Cerebellar cortex (tissue), 1 donor: ENCODE measurements at places on chromosomes 3 and 15.

DNA sequence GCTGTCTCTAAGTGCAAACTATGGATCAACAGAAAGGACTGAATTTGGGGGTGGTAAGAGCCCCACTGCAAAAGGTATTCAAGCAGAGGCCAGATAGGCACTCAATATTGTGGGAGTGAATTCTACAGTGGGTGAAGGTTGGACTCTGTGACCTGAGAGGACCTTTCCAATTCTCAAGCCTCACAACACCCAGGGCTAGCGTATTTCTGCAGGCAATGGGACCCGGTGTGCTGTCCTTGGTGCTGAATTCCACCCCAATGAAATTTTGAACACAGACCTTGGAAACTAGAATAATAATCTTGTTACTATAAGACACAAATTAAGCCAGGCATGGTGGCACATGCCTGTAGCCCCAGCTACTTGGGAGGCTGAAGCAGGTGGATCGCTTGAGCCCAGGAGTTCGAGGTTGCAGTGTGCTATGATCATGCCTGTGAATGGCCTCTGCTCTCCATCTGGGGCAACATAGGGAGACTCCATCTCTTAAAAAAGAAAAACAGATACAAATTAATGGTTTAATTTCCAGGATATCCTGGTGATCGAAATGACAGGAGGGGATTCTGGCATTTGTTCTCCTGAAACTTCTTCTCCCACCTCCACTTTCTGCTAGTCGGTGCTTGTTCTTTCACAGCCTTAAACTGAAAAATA lies 135.4 kb downstream of the RAB11A start:
- DNase-seq = no peak

- no peak for DNase-seq
These were observed 337.3 kb upstream of the TBC1D5 start for GRCh38 chr3:18079739-18080138.

- DNase-seq = no peak
These were observed 45.2 kb downstream of the SPRED1 start for GRCh38 chr15:38297623-38298388.

DNA sequence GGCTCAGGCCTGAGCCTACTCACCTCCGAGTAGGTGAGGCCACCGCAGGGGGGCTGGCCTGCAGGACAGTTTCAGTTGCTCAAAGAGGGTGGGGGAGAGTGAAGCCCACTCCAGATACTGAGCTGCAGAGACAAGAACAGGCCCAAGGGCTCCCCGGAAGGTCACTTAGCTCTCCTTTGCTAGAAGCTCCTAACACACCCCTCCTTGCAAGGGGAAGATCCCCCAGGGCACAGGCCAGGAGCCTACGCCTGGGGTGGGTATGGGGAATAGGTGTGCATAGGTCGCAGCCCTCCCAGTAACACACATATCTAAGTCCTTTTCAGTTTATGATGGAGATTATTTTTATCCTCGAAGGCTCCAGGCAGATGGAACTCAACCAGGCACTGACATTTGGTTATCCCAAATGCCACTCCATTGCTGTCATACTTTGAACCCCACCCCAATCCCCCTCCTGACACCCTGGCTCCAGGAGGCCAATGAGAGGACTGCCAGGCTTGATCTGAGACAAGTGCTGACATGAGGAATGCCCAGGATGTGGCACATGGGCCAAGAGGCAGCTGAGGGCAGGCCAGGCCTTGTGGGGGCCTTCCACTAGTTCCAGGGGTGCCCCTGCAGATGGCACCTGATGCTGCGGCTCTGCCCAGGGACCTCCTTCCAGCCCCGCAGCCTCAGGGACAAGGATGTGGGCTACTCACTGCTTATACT lies 1.1 kb upstream of the MUSTN1 start:
- no peak for DNase-seq

- DNase-seq = peak; percentile 25
These were observed 208.3 kb downstream of the TJP1 start for GRCh38 chr15:29613951-29614382.

DNA sequence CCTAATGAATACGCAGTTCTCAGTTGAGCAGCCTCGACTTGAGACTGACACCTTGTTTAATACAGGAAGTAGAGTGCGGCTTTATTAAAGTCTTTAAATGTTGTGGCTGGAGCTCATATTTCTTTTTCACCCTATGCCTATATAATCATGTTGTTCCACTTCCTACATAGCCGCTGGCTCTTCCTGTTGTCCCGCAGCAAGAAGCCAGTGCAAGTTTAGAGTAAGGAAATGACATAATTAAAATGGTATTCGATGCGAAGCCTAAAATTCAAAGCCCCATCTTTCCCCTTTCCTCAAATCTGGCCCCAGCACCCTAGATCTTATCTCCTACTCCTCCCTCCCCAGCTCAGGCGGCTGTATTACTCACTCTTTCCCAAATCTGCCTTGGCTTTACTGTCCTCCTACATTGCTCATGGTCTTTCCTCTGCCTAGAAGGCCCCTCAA lies 7.5 kb upstream of the PHLDB2 start:
- no peak for DNase-seq

DNA sequence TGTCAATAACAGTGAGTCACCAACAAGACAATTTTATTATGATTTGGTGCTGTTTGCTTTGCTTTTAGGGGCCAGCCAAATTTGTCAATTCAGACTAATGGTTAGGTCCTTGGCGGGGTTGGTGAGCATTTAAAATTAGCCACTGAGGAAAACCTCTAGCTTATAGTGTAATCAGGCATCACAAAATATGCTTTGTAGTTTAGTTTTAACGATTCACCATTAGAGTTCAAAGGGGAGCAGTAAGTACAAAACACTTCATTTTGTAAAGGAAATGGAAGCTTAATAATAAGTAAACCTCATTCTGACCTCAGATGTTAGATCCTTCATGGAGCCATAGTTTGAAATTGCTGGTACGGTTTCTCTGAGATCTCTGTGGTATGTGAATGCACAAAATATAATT lies 218.4 kb upstream of the GOLIM4 start:
- DNase-seq = no peak

DNA sequence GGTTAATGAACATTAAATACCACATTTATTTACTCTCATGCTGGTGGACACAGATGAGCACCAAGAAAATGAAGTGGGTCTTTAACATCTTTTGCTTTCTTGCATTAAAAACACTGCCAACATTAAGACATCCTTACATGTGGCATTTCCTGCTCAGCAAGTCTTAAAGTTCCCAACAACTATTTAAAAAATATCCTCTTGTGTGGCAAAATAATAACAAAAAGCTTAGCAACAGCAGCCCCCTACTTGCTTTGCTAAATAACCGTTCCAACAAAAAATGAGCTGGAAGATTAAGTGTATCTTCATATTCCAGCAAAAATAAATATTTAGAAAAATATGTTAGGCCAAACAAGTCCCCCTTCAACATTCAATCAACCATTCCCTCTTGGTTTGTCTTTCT lies 93.1 kb downstream of the SUCLG2 start:
- DNase-seq = no peak

GRCh38 chr3:12706504-12707253 lies 42.8 kb upstream of the RAF1 start:
- peak; percentile 71 for DNase-seq

- no peak for DNase-seq
These were observed 256.5 kb upstream of the AGTR1 start for GRCh38 chr3:148441191-148441590.

DNA sequence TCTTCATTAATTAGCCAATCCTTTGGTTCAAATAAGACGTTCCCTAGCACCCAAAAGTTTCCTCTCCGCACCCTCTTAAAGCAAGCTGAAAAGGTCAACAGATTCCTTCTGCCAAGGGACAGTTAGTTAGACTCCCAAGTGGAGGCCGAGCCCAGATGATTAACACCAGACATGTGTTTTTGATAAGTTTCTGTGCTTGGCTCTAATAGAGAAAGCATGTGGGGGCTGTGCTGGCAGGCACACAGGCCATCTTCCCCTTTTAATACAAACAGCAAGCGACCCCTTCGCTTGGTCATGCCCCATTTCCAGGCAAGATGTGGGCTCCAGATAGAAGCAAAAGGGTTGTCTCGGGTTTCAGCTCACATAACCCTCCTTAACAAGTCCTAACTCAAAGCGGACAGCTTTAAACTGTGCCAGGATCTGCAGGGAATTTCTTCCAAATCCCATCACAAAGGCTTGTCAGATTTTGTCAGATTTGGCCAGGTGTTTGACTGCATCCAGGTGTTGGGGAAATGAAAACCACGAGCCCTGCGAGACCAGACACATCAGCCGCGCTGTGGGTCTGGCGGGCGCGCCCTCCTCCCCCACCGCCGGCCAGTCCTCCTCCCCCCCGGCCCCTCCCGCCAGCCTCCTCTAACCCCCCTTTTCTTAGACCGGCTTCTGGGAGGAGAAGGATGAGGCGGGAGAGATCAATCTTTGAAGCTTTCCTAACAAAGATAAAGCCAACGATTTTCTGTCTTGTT lies 3.3 kb downstream of the HES1 start:
- no peak for DNase-seq

GRCh38 chr3:15032650-15033049 lies 32.5 kb downstream of the MRPS25 start:
- no peak for DNase-seq

DNA sequence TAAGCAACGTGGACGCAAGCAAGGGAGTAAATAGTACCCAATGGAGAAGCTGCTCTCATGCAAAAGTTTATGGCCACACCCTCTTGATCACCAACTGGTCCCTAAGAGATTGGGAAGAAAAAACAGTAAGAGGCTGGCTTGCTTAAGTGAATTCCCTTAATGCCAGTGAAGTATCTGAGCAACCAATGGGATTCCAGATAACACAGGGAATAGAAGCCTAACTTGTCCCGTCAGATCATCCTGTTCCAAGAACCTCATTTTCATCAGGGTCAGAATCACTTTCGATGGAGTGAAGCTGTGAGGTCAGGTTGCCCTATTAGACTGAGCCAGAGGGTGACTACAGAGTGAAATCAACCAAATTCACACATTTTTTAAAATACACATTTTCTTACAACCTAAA lies 104.3 kb downstream of the CD47 start:
- DNase-seq = no peak
